CD8-positive, alpha-beta memory T cell (primary cell): ENCODE measurements at places on chromosomes 2 and 18. TPM values are rescaled to one million over a fixed set of nuclear protein-coding genes. Genes with fewer than 3 reads are reported as not detected.
A peak's percentile ranks its signal among the peaks of the same experiment; 100 is the strongest.

DNA sequence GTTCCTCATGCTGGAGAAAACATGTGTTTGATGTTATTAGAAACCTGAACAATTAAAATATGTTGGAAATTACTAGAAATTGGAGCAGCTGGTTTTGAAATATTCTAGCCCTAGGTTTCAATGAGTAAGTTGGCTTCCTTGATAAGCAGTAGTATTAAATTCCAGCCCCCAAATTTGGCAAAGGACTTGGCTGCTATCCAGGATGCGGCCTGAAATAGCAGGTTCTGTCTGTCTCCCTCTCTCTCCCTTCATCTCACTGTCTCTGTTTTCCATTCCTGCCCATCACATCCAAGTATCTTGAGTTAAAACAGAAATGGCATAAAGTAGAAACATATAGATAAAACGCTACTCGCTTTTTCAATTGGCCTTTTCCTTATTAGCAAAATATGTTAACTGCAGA lies 20.9 kb upstream of the GPR45 start:
- DNase-seq, result no peak
- no peaks in the 10 kb centered on the region for H3K27me3 ChIP-seq
- no peak overlapping the region for H3K27ac ChIP-seq
- no peak overlapping the region for H3K4me3 ChIP-seq

DNA sequence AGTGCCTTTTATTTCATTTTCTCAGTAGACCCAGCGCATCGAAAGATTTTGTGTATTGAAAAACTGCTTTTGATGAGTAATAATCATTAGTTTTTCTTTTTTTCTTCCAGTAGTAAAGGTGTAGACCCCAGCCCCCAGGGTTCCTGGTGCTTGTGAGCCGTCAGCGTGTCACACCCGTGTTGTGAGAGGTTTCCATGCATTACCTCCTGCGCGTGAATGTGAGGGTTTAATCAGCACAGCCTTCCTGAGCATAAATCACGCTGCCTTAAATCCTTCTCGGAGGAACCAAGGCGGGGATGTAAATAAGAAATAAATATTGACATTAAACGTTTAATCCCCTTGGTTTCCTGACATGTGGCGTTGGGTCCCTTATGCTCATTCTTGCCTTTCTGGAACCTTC lies 24.3 kb downstream of the TSHZ1 start:
- H3K4me3 ChIP-seq, result no peak overlapping the region
- DNase-seq, result no peak
- peaks cover 6% of the 10 kb centered on the region for H3K4me1 ChIP-seq
- H3K36me3 ChIP-seq, result no peaks in the 10 kb centered on the region
- no peak overlapping the region for H3K27ac ChIP-seq

GRCh38 chr2:73561422-73561821 lies 80.8 kb downstream of the NAT8 start:
- no peaks in the 10 kb centered on the region for H3K27me3 ChIP-seq
- DNase-seq, result no peak
- no peak overlapping the region for H3K4me3 ChIP-seq
- no peak overlapping the region for H3K27ac ChIP-seq
- H3K4me1 ChIP-seq, result no peaks in the 10 kb centered on the region
- no peaks in the 10 kb centered on the region for H3K36me3 ChIP-seq

DNA sequence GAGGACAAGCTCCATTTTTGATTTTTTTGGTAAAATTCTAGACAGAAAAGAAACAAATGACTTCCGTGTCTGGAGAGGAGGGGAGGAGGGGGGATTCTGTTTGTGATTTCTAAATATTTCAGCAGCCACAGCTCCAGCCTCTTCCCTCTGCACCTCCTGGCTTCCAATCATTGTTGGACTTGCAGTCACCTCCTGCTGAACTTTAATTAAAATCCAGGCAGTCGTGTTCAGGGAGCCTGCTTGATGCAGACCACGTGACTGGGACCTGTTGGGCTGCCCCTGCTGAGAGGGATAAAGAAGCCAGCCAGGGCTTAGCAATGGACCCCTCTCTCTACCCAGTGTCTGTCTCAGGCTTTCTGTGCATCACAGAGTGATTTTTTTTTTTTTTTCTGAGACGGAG lies 115.1 kb downstream of the SH3BP4 start:
- no peak overlapping the region for H3K4me3 ChIP-seq
- H3K4me1 ChIP-seq, result no peaks in the 10 kb centered on the region
- no peaks in the 10 kb centered on the region for H3K27me3 ChIP-seq
- H3K36me3 ChIP-seq, result no peaks in the 10 kb centered on the region

DNA sequence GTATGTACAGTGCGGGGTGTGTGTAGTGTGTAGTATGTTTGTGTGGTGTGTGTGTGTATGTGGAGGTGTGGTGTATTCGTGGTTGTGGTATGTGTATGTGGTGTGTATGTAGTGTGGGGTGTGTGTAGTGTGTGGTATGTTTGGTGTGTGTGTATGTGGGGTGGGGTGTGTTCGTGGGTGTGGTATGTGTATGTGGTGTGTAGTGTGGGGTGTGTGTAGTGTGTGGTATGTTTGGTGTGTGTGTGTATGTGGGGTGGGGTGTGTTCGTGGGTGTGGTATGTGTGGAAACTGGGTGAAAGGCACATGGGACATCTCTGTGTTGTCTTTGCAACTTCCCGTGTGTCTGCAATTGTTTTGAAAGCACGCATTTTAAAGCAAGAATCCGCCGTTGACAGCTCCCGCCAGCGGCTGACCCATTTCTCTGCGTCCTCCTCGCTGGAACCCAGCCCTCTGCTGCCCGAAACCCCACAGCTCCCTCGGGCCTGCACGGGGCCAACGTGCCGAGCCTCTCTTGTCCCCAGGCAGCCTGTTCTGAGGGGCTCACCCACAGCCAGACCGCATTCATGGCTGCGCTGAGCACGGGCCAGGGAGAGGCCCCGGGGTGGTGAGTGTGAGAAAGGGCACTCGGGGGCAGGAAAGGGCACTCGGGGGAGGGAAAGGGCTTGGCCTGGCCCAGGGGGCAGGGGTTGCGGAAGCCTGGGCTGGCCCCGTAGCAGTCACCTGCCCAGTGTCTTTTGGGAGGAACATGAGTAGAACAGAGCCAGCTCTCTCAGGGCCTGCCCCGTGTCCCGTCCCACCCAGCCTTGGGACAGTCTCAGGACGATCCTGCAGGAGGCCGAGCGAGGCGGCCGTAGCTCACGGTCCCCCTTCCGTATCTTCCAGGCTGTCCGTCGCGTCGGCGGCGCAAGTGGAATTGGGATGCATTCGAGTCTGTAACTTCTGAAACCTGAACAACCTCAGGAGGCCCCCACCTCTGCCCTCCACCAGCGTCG lies 61.4 kb downstream of the TWIST2 start:
- DNase-seq, result no peak
- no peak overlapping the region for H3K4me3 ChIP-seq
- no peaks in the 10 kb centered on the region for H3K4me1 ChIP-seq
- no peaks in the 10 kb centered on the region for H3K36me3 ChIP-seq
- no peak overlapping the region for H3K27ac ChIP-seq

DNA sequence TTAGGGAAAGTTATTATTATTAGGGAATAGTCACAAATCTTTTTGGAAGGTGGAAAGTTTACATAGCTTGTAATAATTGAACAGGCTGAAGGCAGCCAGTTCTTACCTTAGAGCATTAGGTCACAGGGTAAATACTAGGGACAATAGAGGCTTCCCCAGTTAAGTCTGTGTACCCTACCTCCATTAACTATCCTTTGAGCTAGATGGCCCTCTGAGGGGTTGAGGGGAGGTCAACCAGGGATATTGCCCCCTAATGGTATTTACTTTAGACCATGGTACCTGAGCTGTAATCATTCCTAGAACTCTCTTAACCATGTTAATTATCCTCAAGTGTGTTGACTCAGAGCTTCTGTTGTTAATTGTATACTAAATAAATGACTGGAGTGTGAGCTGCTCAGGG lies 120.5 kb upstream of the SCN7A start:
- no peak overlapping the region for H3K4me3 ChIP-seq
- H3K4me1 ChIP-seq, result no peaks in the 10 kb centered on the region
- no peak for DNase-seq
- no peaks in the 10 kb centered on the region for H3K36me3 ChIP-seq
- no peak overlapping the region for H3K27ac ChIP-seq

GRCh38 chr2:69914950-69915945 lies at the start of gene MXD1:
TSS of gene MXD1 (plus strand) at chr2:69915109. CDS start at chr2:69915331, 222 bp downstream.
- H3K4me3 ChIP-seq, result peak within 1 kb of the TSS; percentile 89
- peaks cover 12% of the 10 kb centered on the region for H3K4me1 ChIP-seq

GRCh38 chr2:46274586-46274985 lies 22.6 kb upstream of the EPAS1 start:
- no peaks in the 10 kb centered on the region for H3K36me3 ChIP-seq
- H3K27ac ChIP-seq, result no peak overlapping the region
- peaks cover 6% of the 10 kb centered on the region for H3K4me1 ChIP-seq
- no peaks in the 10 kb centered on the region for H3K27me3 ChIP-seq
- no peak overlapping the region for H3K4me3 ChIP-seq

DNA sequence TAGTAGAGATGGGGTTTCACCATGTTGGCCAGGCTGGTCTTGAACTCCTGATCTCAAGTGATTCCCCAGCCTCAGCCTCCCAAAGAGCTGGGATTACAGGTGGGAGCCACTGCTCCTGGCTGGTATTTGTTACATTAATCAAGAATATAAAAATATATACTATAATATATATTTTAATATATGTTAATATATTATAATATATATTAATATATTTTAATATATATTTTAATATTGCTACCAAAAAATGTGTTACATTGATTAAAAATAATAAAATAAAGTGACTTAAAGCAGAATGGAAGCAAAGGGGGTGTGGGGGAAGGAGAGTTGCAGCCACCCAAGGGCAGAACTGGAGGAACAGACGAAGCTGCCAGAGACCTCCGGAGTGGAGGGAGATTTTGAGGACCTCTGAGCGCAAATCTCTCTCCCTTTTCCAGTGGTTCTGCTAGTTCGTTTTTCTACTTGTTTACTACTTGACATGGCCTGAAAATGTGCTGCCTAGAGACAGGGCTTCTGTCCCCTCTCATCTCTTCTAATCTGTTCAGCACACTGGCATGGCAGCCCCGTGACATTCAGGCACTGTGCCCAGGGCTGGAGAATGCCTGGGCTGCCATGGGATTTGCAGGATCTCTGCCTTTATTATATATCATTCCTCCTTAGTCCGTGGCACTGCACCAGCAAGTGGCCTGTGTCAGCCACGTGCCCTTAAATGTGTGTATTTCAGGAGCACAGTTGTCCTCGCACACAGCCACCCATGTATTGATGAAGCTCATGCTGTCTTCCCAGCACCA lies 47.9 kb upstream of the RAB12 start:
- H3K4me3 ChIP-seq, result no peak overlapping the region
- no peaks in the 10 kb centered on the region for H3K4me1 ChIP-seq

- no peak overlapping the region for H3K27ac ChIP-seq
- H3K27me3 ChIP-seq, result no peaks in the 10 kb centered on the region
- H3K4me1 ChIP-seq, result no peaks in the 10 kb centered on the region
- H3K4me3 ChIP-seq, result no peak overlapping the region
Measured at GRCh38 chr18:76480913-76481312, 14.1 kb downstream of the ZNF516 start.

DNA sequence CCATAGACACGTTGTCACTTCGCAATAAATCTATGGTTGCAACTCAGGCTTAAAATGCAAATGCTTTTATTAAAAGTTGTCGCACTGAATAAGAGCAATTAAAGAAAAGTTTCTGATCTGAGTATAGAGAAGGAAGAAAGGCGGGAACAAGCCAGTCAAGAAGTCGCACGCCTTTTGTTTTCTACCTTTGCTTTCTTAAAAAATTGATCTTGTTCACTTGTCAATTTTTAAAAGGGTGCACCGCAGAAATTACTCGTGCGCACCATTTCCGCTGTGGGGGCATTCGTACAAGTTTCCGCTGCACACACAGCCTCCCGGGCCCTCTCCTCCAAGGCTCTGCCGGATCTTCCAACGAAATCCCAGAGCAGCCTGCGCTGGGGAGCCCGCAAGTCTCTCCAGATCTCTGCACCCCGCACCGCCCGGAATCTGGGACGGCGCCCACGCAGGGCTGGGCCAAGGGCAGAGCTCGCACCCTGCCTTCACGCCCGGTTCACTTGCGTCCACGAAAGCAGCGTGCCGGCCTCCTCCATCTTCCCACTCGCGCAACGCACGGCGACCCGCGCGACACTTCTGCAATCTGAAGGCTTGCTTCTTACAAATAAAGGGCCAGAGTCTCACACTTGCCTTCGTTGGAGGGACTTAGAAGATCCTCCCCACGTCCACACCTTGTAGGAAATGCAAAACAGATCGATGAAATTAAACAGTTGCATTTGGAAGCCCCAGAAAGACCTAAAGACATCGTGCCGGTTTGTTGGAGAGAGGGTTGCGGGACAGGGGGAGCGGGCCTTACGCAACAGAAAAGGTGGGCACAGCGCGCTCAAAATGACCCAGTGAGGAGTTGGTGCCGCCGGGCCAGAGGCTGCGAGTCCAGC lies 2.6 kb upstream of the SALL3 start:
- peaks cover 22% of the 10 kb centered on the region for H3K27me3 ChIP-seq
- no peak for DNase-seq
- no peaks in the 10 kb centered on the region for H3K36me3 ChIP-seq
- no peak overlapping the region for H3K4me3 ChIP-seq

- H3K27ac ChIP-seq, result no peak overlapping the region
- no peak for DNase-seq
- H3K36me3 ChIP-seq, result no peaks in the 10 kb centered on the region
- H3K4me1 ChIP-seq, result peaks cover 28% of the 10 kb centered on the region
- no peaks in the 10 kb centered on the region for H3K27me3 ChIP-seq
Measured at GRCh38 chr2:239234191-239235175, 166.3 kb downstream of the HDAC4 start.

- DNase-seq, result no peak
- H3K4me3 ChIP-seq, result no peak overlapping the region
- no peaks in the 10 kb centered on the region for H3K4me1 ChIP-seq
- no peak overlapping the region for H3K27ac ChIP-seq
Measured at GRCh38 chr2:231684314-231685223, 23.8 kb upstream of the PTMA start.

GRCh38 chr2:71388214-71388613 lies 56.6 kb downstream of the ZNF638 start:
- H3K27ac ChIP-seq, result no peak overlapping the region
- no peak for DNase-seq
- H3K36me3 ChIP-seq, result peaks cover 15% of the 10 kb centered on the region
- no peaks in the 10 kb centered on the region for H3K4me1 ChIP-seq
- no peak overlapping the region for H3K4me3 ChIP-seq

The PDE11A gene
- not detected for total RNA-seq

The TM4SF20 gene
- not detected for total RNA-seq

The PLA2R1 gene
- total RNA-seq, result not detected

The NYAP2 gene
- not detected for total RNA-seq

The CCDC102B gene
- 1.1 TPM for total RNA-seq

The RIT2 gene
- not detected for total RNA-seq

The ANKRD62 gene
- not detected for total RNA-seq

The C2orf76 gene
- 19.6 TPM for total RNA-seq

The PROKR1 gene
- 0.09 TPM for total RNA-seq

The SERPINB10 gene
- total RNA-seq, result not detected

The ELP2 gene
- 85.8 TPM for total RNA-seq

The CELF4 gene
- total RNA-seq, result not detected

The VAPA gene
- total RNA-seq, result 167 TPM
